ENCODE measurements at places on chromosomes 4 and X.

GRCh38 chr4:120801137-120801758 is 121.3 kb downstream of the PRDM5 start:
- DNase-seq, result no peak

DNA sequence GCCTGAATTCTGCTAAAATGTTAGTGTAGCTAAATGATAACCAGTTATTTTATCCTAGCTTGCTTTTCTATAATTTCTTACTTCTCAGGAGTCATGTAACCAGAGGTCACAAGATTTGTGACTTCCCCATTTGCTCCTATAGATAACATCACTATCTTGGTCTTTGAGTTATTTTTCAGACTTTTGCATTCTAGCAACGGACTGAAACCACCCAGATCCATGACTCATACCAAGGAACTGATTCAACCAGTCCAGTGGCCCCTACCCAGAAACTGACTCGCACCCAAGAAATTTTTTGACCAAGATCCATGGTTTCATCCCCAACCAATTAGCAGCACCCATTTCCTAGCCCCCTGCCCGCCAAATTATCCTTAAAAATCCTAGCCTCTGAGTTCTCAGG is 50.0 kb downstream of the IQCM start:
- DNase-seq, result no peak

GRCh38 chr4:61580721-61581377 is 380.7 kb downstream of the ADGRL3 start:
- no peak for DNase-seq

DNA sequence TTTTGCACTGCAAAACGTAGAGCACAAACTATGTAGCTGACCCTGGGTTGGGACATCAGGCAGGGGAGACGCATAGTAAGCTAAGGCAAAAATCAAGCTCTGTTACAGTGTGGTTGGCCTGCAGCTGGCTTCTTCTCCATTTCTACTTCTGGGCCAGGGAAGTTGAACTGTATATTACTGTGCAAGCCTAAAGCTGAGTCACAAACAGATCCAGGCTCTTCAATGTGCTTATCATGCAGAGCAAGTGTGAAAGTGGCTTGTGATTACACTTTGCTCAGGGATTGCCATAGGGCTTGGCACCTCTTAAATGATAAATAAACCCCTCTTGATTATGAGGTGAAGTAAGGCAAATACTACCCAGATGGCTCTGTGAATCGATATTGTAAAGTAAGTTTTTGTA is 40.5 kb downstream of the CLDN34 start:
- DNase-seq, result no peak

GRCh38 chr4:78129383-78130108 is 72.4 kb downstream of the FRAS1 start:
- no peak for DNase-seq

DNA sequence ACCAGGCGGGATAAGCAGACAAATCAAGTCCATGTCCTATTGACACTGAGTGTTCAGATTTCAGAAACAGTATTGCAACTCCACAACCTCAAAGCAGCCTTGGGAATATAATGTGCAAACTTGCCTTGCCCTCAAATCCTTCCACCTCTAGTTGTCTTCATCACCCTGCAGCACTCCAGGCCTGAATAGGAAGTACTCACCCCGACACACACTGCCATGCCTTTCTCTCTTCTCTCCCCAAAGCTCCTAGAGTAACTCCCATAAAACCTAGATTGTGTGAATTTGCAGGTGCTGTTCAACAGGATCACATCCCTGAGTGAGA is 19.6 kb downstream of the ACSL1 start:
- no peak for DNase-seq

DNA sequence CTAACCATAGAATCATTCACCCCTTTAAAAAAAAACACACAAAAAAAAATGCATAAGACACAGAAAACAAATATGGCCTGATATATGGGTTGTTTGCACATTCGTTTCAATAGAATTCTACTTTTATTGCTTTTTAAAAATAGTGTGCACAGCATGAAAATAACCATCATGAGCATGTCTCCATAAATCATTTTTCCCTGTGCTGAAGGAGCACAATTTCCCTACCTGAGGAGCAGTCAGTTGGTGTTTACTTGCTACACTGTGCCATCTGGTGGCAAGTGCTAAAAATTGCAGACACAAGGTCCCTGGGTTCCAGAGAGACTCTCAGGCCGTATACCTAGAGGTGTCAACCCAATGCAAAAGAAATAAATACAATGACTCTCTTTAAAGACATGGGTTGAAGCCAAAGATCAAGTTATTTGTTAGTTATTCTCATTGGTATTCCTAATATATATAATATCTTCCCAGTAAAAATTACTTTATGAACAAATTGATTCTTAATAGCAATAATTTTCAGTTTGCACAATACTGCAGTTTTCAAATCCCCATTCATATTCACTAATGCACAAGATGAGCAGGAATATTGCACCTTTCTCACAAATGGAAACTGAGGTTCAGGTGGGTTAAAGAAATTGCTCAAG is 551.4 kb downstream of the IQCM start:
- peak; percentile 53 for DNase-seq

- DNase-seq, result no peak
Observed at GRCh38 chr4:44071959-44072955, 376.4 kb downstream of the KCTD8 start.

GRCh38 chr4:81666491-81666890 is 194.8 kb upstream of the RASGEF1B start:
- DNase-seq, result no peak

DNA sequence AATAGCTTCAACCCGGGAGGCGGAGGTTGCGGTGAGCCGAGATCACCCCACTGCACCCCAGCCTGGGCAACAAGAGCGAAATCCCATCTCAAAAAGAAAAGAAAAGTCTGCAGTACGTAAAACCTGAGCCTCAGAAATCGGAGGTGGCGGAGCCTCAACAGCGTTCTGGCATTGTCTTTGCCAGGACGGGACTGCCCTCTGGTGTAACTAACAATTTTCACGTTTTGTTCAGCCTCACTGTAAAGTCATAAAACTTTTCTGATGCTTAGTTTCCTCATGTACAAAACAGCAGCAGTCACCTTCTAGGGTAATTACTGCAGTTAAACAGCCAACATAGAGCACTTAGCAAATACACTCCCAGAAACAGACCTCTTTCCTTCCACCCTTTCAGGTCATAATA is 121.7 kb downstream of the RBM47 start:
- DNase-seq, result no peak

GRCh38 chr4:169252339-169253112 is 18.2 kb downstream of the SH3RF1 start:
- no peak for DNase-seq

DNA sequence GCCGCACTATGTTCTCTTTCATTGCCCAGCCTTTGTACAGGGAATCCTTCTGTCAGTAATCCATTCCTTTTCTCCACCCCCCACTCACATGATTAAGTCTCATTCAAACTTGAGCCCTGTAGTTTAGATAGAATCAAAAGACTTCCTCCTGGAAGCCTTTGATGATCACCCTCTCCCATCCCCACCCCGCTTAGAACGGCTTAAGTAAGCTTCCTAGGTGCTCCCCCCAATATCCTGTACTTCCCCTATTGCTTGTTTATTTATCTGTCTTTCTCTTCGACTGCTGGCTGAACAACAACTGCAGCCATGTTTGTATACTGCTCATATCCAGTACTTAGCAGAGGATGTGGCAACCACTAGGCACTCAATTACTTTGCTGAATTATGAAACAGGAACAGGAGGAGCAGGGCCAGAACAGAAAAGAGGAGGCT is 38.5 kb upstream of the GPC3 start:
- no peak for DNase-seq

- no peak for DNase-seq
Observed at GRCh38 chrX:9349572-9350494, 115.0 kb upstream of the TBL1X start.

- DNase-seq, result no peak
Observed at GRCh38 chrX:136778916-136779315, 1.8 kb downstream of the ARHGEF6 start.

- DNase-seq, result peak; percentile 16
Observed at GRCh38 chrX:120560405-120560841, 339 bp downstream of the CUL4B start.

DNA sequence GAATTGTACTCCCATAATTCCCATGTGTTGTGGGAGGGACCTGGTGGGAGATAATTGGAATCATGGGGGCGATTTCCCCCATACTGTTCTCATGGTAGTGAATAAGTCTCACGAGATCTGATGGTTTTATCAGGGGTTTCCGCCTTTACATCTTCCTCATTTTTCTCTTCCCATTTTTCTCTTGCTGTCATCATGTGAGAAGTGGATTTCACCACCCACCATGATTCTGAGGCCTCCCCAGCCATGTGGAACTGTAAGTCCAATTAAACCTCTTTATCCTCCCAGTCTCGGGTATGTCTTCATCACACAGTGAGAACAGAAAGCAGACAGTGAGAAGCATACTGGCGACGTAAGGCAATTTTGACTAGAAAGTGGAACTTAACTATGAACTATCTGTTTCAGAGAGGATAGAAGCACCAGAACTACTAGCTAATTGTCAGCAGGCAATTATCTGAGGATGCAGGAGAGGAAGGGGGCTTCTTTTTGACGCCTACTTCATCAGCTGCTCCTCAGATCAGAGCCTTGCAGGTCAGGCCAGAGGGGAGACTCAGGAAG is 8.5 kb upstream of the GPR50 start:
- no peak for DNase-seq

- no peak for DNase-seq
Observed at GRCh38 chr4:147788791-147789190, 56.9 kb downstream of the ARHGAP10 start.

GRCh38 chr4:76674983-76675382 is 223.0 kb downstream of the SOWAHB start:
- DNase-seq, result peak; percentile 73

- no peak for DNase-seq
Observed at GRCh38 chrX:148135738-148136137, 154.6 kb downstream of the FMR1NB start.

GRCh38 chr4:54729256-54729655 is 71.5 kb downstream of the KIT start:
- DNase-seq, result no peak

Measured in LoVo (cell line).